Astrocyte (in vitro differentiated cells and primary cell): ENCODE measurements at places on chromosomes 11 and 22.
A peak's percentile ranks its signal among the peaks of the same experiment; 100 is the strongest.

GRCh38 chr11:69642549-69642912 is 1.6 kb downstream of the CCND1 start:
- DNase-seq, result no peak
- H3K36me3 ChIP-seq, result peaks cover 13% of the 10 kb centered on the region
- H3K27me3 ChIP-seq, result no peaks in the 10 kb centered on the region
- H3K27ac ChIP-seq, result peak overlapping the region; percentile 94

- no peak overlapping the region for H3K4me3 ChIP-seq
- H3K36me3 ChIP-seq, result no peaks in the 10 kb centered on the region
- no peak overlapping the region for H3K27ac ChIP-seq
- no peak for DNase-seq
- H3K4me1 ChIP-seq, result no peaks in the 10 kb centered on the region
- no peaks in the 10 kb centered on the region for H3K27me3 ChIP-seq
These were observed 26.3 kb upstream of the ISX start for GRCh38 chr22:35039625-35040024.

- no peak overlapping the region for H3K27ac ChIP-seq
These were observed 66.2 kb upstream of the LMO1 start for GRCh38 chr11:8329847-8330361.

DNA sequence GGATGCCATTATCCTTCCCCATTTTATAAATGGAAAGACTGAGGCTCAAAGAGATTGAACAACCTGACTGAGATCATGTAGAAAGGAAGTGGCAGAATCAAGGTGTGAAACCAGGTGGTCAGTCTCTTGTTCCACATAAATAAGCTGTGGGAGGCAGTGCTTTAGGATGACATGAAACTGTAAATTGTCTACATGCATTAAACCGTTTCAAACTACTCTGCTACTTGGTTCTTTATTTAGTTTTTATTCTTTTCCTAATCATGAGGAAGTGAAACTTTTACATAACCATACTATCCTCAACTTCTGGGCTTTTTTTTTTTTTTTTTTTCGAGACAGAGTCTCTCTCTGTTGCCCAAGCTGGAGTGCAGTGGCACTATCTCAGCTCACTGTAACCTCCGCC is 34.9 kb downstream of the CADM1 start:
- no peak overlapping the region for H3K4me3 ChIP-seq
- peaks cover 7% of the 10 kb centered on the region for H3K4me1 ChIP-seq
- H3K27ac ChIP-seq, result no peak overlapping the region
- DNase-seq, result no peak
- H3K36me3 ChIP-seq, result no peaks in the 10 kb centered on the region
- no peaks in the 10 kb centered on the region for H3K27me3 ChIP-seq

- H3K4me3 ChIP-seq, result no peak overlapping the region
- no peaks in the 10 kb centered on the region for H3K27me3 ChIP-seq
- H3K27ac ChIP-seq, result no peak overlapping the region
- no peaks in the 10 kb centered on the region for H3K36me3 ChIP-seq
These were observed 169.7 kb downstream of the NXPE2 start for GRCh38 chr11:114848027-114848426.

GRCh38 chr22:19793661-19794310 is 33.2 kb downstream of the TBX1 start:
- peaks cover 4% of the 10 kb centered on the region for H3K4me1 ChIP-seq
- no peak for DNase-seq
- no peaks in the 10 kb centered on the region for H3K27me3 ChIP-seq
- H3K4me3 ChIP-seq, result no peak overlapping the region
- no peak overlapping the region for H3K27ac ChIP-seq

DNA sequence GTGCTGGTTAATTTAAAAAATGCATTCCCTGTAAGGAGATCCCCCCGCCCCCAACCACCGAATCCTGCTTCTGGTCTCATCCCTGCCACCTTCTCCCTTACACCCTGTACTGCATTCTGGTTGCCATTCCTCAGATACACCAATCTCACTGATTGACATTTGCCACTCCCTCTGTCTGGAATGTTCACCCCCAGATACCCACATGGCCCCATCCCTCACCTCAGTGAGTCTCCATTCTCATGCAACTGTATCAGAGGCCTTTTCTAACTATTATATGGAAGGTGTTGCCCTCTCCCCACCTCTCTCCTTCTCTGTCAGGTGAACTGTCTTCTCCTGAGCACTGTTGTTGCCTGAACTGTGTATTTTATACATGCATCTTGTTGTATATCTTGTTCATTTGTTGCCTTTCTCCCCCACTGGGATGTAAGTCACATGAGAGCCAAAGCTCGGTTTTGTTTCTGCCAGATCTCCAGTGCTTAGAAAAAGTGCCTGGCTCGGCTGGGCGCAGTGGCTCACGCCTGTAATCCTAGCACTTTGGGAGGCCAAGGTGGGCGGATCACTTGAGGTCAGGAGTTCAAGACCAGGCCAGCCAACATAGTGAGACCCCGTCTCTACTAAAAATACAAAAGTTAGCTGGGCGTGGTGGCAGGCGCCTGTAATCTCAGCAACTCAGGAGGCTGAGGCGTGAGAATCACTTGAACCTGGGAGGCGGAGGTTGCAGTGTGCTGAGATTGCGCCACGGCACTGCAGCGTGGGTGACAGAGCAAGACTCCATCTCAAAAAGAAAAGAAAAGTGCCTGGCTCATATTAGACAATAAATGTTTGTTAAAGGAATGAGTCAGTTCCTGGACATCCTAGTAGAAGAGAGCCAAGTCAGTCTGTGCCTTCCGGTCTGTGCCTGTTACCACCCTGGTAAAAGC is 61.0 kb downstream of the TNRC6B start:
- no peaks in the 10 kb centered on the region for H3K36me3 ChIP-seq
- no peak overlapping the region for H3K4me3 ChIP-seq
- H3K4me1 ChIP-seq, result peaks cover 19% of the 10 kb centered on the region
- DNase-seq, result peak; percentile 79

- DNase-seq, result no peak
- H3K36me3 ChIP-seq, result no peaks in the 10 kb centered on the region
- no peak overlapping the region for H3K4me3 ChIP-seq
- no peak overlapping the region for H3K27ac ChIP-seq
- no peaks in the 10 kb centered on the region for H3K27me3 ChIP-seq
These were observed 288.1 kb downstream of the ETS1 start for GRCh38 chr11:128299132-128299726.

GRCh38 chr11:104254347-104254746 is 90.4 kb upstream of the PDGFD start:
- no peak overlapping the region for H3K27ac ChIP-seq
- no peaks in the 10 kb centered on the region for H3K4me1 ChIP-seq
- no peaks in the 10 kb centered on the region for H3K27me3 ChIP-seq
- no peaks in the 10 kb centered on the region for H3K36me3 ChIP-seq
- H3K4me3 ChIP-seq, result no peak overlapping the region

GRCh38 chr22:18022876-18023275 is 1.5 kb downstream of the MICAL3 start:
- H3K4me1 ChIP-seq, result peaks cover 17% of the 10 kb centered on the region
- peaks cover 4% of the 10 kb centered on the region for H3K27me3 ChIP-seq
- no peak overlapping the region for H3K27ac ChIP-seq
- no peak for DNase-seq
- H3K4me3 ChIP-seq, result peak overlapping the region; percentile 36
- no peaks in the 10 kb centered on the region for H3K36me3 ChIP-seq

DNA sequence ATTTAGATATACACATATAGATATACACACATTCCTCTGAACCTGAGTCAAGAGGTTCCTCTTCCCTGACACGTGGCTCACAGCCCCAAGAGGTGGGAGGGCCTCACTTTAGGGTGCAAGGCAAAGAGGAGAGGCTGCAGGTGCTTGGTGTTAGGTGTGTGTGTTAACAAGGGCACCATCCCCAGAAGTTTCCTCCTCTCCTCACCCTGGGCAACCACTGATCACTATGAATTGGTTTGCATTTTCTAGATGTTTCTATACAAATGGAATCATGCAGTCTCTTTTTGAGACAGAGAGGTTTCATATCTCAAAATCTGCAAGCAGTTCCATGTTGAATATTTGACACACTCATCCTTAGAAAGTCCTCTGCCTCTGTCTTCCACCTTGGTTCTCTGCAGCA is 120.9 kb upstream of the NECTIN1 start:
- no peak for DNase-seq
- H3K27me3 ChIP-seq, result peaks cover 5% of the 10 kb centered on the region
- H3K4me3 ChIP-seq, result no peak overlapping the region
- H3K36me3 ChIP-seq, result no peaks in the 10 kb centered on the region

DNA sequence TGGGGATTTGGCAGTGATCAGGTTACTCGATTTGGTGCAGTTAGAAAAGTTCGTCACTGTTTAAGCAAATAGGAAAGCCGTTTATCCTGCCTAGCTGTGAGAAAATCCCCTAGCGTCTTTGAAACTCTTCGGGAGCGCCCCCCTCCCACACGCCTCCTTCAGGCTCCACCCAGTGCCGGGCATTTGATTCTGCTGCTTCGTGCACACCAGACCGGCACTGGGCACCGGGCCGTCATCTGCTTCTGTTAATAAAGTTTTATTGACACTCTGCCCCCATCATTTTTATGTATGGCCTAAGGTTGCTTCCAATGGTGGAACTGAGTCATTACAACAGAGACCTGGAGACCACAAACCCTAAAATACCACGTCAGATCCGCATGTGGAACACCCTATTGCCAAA is 50.9 kb downstream of the IGF2 start:
- no peak for DNase-seq
- H3K36me3 ChIP-seq, result no peaks in the 10 kb centered on the region
- H3K4me3 ChIP-seq, result no peak overlapping the region
- H3K4me1 ChIP-seq, result peaks cover 3% of the 10 kb centered on the region
- H3K27me3 ChIP-seq, result no peaks in the 10 kb centered on the region

- peaks cover 26% of the 10 kb centered on the region for H3K4me1 ChIP-seq
- DNase-seq, result peak; percentile 82
- H3K36me3 ChIP-seq, result no peaks in the 10 kb centered on the region
These were observed 18.1 kb upstream of the MRTFA start for GRCh38 chr22:40654522-40655167.

DNA sequence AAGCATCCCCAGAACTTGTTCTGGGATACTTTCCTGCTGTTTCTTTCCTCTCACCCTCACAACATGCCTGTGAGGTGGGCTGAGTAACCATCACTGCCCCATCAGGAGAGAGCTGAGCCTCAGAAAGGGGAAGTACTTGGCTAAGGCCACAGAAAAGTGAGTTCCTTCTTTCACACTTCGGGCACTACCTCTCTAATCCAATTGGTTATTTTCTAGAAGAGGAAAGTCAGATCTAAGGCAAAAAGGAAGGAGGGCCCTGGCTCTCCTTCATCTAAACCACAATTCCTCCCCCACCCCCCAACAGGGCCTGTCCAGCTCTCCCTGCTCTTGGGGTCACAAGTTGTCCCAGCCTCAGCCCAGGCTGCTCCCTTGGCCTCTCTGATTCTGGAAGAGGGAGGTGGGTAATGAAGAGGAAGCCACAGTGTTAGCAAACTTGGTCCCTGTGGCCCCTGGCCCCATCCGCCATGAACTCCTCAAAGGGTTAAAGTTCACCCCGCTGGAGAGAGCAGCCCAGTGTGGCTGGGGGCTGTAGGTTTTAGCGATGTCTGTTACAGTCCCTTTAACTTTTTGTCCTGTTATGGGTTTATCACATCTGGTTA is 34.0 kb downstream of the SLC22A12 start:
- peaks cover 4% of the 10 kb centered on the region for H3K27me3 ChIP-seq
- no peaks in the 10 kb centered on the region for H3K36me3 ChIP-seq
- H3K4me3 ChIP-seq, result no peak overlapping the region
- H3K4me1 ChIP-seq, result no peaks in the 10 kb centered on the region
- DNase-seq, result no peak
- no peak overlapping the region for H3K27ac ChIP-seq

GRCh38 chr11:64861227-64861975 is 16.9 kb upstream of the CDC42BPG start:
- no peaks in the 10 kb centered on the region for H3K27me3 ChIP-seq
- H3K4me1 ChIP-seq, result peaks cover 51% of the 10 kb centered on the region
- no peak overlapping the region for H3K27ac ChIP-seq
- H3K36me3 ChIP-seq, result peaks cover 9% of the 10 kb centered on the region
- DNase-seq, result no peak

- H3K27me3 ChIP-seq, result peaks cover 5% of the 10 kb centered on the region
- no peak for DNase-seq
- no peaks in the 10 kb centered on the region for H3K36me3 ChIP-seq
- no peak overlapping the region for H3K27ac ChIP-seq
These were observed 8.9 kb upstream of the ETS1 start for GRCh38 chr11:128596250-128596649.

DNA sequence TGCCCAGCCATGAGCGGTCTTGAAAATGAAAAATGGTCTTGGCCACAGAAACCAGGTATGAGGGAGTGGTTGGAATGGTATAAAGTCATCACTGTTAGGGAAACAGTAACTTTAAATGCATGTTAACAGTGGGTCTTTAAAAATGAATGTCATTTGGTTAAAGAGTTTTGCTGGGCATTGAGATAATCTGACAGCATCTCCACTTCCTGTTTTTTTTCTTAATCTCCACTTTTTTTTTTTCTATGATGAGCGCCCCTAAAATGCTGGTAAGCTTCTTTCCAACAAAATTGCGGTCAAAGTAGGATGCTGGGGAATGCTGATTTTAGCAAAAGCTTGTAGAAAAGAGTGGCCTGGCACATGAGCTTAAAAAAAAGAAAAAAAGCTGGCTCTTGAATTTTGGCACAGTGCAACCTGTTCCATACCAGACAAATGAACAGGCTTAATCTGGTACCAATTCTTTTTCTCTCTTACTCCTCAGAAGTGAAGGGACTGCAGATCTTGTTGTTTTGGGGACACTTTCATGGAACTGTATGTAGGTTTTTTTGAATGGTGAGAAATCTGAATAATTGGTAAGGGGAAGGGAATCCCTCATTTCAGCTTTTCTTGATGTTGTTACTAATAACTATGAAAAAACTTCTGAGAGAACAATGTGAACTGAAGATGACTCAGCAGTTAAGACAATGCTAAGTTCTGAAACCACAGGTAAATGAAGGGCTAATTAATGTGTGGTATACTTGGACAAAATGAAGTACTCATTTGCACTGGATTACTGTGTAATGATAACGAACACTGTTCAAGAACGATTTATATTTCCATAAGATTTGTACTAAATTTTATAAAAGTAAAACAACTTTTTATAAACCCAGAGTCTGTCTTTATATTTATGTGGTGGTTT is 3.1 kb upstream of the ARHGEF12 start:
- H3K4me3 ChIP-seq, result no peak overlapping the region
- H3K27ac ChIP-seq, result peak overlapping the region; percentile 12
- H3K4me1 ChIP-seq, result peaks cover 45% of the 10 kb centered on the region
- no peaks in the 10 kb centered on the region for H3K27me3 ChIP-seq

GRCh38 chr11:2461253-2461955 is 16.6 kb downstream of the KCNQ1 start:
- H3K27ac ChIP-seq, result no peak overlapping the region
- peaks cover 2% of the 10 kb centered on the region for H3K27me3 ChIP-seq
- H3K4me1 ChIP-seq, result no peaks in the 10 kb centered on the region
- no peak overlapping the region for H3K4me3 ChIP-seq
- DNase-seq, result no peak

DNA sequence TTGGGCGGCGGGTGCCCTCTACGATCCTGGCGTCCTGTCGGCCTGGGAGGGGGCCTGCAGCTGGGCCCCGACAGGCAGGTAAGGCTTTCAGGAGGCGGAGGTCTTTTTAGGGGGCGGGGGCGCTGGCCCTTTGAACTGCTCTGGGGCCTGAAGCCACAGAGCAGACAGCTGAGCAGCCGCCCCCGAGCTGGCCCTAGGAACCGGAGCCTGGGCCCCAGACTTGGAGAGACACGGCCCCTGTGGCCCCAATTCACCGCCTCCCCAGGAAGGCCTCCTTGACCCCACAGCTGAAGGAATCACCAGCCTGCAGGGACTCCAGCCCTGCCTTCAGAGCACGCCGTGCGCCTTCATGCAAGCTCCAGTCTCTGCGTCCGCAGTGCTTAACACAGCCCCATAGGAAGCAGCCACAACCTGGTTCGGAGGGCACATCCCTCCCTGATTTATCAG is 618 bp upstream of the CERK start:
- H3K36me3 ChIP-seq, result no peaks in the 10 kb centered on the region
- H3K27me3 ChIP-seq, result no peaks in the 10 kb centered on the region
- H3K4me3 ChIP-seq, result peak overlapping the region; percentile 82
